ENCODE measurements at places on chromosomes 13 and 19.
A peak's percentile ranks its signal among the peaks of the same experiment; 100 is the strongest.

DNA sequence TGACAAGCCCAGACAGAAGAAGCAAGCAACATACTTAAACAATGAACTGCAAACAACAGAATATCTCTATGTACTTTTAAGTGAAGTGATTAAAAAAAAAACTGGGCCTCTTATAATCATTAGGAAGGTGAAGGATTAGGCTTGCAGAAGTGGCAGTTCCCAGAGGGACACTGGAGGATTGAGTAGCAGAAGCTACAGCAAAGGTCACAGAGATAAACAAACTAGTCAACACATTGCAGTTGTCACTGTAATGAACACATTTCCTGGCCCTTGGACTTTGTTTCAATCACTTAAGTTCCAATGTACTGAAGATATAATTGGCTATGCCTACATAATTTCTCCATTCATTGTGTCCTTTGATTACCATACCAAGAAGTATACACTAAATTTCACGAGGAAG, 1498.8 kb downstream of the SLITRK5 start:
- no peak for DNase-seq

DNA sequence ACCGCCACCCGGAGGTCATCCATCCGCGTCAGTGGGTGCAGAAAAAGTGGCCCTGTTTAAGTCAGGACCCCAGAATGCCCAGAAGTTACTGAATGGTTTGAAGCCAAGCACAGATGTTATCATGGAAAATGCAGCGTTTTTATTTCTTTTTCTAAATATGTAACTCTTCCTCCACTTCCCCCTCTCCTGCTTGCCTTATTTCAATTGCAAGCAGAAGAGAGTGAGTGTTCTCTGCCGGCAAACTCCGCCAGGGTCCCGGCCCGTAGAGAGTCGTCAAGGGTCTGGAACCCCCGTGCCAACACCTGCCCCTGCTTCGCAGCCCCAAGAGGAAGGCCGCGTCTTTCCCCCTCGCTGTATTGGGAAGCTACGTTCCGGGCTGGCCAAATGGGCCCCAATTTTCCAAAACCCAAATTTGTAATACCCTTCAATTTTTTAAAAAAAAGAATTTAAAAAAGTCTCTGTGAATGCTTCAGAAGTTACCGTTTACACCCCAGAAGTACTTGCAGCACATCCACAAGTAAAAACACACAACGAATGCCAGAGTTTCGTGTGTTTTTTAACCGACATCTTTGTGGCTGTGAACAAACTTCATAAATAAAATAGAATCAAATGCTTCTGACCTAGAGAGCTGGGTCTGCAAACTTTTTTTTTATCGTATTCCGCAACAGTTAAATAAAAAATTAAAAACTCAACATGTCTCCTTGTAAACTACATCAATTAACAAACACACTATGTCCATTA, 712 bp upstream of the PDX1 start:
- DNase-seq: no peak

DNA sequence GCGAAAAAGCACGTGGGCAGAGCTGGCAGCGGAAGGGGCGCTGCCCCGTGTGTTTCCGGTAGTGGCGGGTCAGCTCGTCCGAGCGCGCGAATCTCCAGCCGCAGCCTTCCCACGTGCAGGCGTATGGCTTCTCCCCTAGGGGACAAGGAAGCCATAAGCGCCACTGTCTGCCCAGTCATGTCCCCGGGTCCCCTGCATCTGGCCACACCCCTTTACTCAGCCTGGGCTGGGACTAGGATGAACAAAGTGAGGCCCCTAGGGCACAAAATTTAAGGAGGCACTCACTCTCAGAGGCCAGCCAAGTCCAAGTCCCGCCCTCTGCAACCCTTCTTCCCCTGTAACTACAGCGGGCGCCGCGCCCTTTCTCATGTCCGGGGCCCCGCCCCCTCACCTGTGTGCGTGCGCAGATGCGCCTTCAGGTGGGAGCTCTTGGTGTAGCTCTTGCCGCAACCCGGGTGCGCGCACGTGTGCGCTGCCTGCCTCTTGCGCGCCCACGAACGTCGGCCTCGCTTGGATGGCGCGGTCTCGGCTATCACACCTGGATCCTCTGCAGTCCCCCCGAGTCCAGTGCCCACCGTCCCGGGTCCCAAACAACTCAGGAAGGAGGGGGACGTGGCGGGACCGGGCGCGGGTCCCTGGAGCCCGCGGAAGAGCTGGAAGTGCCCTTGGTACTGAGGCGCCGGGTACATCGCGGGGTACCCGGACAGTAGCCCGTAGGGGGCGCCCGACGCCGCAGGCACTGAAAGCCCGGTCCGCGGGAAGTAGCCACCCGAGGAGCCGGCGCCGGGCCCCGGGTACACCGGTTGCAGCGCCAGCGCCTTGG, 1.9 kb downstream of the KLF1 start:
- peak; percentile 18 for DNase-seq

DNA sequence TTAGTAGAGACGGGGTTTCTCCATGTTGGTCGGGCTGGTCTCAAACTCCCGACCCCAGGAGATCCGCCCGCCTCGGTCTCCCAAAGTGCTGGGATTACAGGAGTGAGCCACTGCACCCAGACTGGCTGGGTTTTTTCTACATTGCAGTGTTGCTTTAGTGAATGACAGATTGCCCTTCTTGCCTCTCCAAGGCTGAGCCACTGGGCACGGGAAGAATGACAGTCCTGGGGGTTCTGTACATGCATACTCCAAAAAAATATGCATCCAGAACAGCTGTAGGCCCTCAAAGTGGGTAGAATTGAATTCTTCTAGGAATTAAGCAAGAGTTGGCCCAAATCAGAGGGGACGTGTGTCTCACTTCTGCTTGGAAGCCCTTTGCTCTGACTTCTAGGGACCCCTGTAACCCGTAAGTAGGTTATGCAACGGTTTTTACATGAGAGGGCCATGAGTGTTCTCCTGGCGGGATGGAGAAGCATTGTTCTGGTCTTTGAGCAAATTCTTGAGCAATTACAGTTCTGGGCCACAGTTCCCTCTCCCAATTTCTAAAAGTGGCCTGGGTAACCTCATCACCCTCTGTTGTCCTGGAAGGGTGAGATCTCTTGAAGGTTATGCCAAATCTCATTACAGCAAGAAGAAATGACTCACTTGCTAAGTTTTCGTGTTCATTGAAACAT, 3.6 kb downstream of the ACTN4 start:
- DNase-seq: no peak

DNA sequence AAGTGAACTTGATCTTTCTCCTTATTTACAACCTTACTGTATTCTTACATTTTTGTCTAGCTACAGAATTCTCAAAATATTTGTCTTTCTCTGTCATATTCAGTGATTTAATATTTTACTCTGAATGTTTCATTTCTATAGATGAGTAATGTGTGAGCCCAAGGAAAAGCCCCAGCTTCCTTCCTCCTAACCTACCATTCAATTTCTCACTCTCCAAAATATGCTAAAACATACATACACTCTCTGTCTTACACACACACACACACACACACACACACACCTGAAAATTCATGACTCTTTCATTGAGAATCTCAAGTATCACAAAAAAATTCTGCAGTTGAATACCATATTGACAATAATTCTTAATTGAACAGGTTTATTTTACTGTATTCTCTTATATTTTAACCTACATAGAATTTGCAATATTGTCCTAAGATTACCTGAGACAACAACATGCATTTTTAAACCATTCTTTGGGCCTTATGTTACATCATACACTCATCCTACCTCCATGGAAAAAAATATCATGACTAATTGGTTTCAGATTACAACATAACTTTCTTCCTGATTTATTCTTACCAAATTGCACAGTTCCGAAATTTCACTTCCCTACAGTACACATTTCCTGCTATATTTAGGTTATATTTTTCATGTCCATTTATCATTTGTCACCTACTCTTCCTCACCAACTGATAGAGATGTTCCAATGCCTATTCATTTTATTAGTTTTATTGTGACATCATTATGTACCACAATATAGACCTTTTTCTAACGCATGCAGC, 1965.6 kb upstream of the PCDH20 start:
- DNase-seq: no peak

GRCh38 chr13:73782450-73783449, 351.5 kb downstream of the KLF12 start:
- DNase-seq: no peak

GRCh38 chr19:2274931-2275535, 6.9 kb downstream of the PEAK3 start:
- peak; percentile 70 for DNase-seq

GRCh38 chr13:109781384-109782065, 4.9 kb downstream of the IRS2 start:
- no peak for DNase-seq

DNA sequence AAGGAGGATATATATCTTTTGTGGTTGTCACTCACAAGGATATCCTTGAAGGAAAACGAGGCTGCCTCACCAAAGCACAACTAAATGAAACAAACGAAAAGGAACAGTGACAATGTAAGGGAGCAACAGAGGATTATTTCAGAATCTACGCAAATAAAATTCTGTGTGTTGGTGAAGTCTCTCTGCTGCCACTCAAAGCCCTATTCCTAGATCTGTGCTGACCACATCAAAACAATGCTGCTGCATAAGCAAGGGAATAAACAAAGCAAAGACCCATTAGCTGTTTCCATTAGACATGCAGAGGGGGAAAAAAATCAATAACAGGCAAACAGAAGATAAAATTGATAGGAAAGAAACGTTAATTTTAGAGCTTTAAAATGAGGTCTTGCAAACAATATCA, 204.4 kb downstream of the MZT1 start:
- no peak for DNase-seq

DNA sequence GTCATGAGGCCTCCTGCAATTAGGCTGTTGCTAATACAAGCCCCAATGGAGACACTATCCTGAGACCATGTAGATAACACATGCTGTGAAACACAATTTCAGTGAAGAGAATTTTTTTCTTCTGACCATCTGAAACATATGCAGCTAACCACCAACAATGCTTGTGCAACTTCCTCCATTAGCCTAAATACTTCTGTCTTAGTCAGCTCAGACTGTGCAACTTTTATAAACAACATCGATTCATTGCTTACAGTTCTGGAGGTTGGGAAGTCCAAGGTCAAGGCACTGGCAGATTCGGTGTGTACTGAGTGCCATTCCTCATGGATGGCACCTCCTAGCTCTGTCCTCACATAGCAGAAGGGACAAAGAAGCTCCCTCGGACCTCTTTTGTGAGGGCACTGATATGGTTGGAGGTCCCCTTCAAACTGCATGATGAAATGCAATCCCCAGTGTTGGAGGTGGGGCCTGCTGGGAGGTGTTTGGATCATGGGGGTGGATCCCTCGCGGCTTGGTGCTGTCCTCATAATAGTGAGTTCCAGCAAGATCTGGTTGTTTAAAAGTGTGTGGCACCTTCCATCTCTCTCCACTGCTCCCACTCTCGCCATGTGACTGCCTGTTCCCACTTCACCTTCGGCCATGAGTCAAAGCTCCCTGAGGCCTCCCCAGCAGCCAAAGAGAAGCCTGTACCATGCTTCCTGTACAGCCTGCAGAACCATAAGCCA, 27.7 kb downstream of the STK24 start:
- DNase-seq: peak; percentile 71

- no peak for DNase-seq
Measured at GRCh38 chr19:56842412-56842811, 1.9 kb upstream of the PEG3 start.

DNA sequence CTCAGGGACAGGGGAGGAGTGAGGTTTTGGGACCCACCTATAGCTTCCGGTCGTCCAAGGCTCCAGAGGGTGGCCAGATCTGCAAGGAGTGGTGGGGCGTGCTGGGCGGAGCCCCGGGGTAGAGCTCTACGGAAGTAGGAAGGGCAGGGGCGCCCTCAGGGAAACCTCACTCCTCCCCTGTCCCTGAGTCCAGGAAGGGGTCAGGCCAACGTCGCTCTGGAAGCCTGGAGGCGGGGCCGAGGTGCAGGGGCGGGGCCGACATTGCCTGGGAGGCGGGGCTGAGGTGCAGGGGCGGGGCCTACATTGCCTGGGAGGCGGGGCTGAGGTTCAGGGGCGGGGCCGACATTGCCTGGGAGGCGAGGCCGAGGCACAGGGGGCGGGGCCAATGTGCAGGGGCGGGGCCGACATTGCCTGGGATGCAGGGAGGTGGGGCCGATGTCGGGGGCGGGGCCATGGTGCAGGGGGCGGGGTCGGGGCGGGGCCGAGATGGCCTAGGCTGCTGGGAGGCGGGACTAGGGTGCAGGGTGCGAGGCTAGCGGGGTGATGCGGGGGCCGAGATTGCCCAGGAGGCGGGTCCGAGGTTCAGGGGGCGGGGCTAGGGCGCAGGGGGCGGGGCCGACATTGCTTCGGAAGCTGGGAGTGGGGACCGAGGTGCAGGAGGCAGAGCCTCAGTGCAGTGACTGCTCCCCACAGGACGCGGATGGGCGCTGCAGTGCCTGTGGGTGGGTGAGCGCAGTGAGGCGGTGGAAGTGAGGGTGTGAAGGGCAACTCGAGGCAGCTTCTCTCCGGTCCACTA, 4.9 kb upstream of the PALM start:
- peak; percentile 41 for DNase-seq

- DNase-seq: no peak
Measured at GRCh38 chr19:5592531-5593342, 25.0 kb upstream of the TINCR start.

DNA sequence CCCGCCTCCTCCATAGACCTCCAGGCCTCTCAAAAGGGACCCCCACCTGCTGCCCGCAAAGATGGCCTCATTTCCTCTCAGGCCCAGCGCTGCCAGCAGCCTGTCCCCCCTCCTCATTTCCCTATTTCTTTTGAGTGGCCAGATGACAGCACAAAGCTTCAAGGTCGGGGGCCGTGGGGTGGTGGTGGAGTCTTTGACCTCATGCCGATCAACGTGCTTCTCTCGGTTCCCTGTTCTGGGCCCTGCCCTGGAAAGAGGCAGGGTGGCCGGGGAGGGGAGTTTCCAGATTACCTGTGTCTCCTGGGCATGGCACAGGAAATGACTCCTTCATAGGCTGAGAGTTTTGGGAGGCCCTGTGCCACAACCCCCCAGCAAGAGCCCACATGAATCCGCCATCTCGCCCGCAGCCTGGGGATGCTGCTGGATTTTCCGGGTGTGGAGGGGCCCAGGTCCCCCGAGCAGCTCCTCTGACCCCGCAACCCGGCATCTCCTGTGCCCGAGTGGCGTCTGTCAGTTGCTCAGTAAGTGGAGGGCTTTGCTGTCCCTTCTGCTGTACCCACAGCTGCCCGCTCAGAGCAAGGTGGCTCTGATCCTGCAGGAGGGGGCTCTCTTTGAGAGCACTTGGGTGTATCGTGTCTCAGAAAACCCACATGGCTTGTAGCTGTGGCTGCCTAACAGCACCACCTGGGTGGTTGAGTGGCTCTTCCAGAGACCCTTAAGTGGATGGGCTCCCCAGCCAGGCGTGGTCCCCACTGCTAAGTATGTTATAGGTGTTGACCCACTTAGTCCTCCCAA, 139.4 kb downstream of the SIPA1L3 start:
- no peak for DNase-seq

DNA sequence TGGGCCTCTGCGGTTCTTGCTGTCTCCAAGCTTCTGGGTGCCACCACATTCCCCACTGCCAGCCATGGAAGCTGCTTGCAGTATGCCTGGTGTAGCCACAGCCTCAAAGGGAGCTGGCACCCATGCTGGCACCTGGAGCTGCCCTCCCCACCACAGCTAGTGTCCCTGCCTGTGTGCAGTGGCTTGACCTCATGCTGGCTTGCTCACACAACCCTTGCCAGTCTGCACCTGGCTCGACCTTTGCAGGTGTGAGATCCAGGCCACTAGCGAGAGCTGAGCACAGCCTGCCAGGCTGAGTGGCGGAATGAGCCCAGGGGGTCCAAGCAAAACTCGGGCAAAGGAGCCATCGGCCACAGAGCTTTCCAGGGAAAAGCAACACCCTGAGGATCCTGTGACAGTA, 236.7 kb upstream of the CSNK1A1L start:
- DNase-seq: no peak

GRCh38 chr19:19597809-19598306, 20.6 kb downstream of the PBX4 start:
- DNase-seq: no peak

GRCh38 chr19:32692727-32693061, 1.1 kb downstream of the NUDT19 start:
- no peak for DNase-seq

Data from brain microvascular endothelial cell (primary cell).